ENCODE measurements at places on chromosomes 5 and 9.
A peak's percentile ranks its signal among the peaks of the same experiment; 100 is the strongest.

- DNase-seq, result no peak
These were observed 44.7 kb upstream of the VCAN start for GRCh38 chr5:83426855-83427254.

DNA sequence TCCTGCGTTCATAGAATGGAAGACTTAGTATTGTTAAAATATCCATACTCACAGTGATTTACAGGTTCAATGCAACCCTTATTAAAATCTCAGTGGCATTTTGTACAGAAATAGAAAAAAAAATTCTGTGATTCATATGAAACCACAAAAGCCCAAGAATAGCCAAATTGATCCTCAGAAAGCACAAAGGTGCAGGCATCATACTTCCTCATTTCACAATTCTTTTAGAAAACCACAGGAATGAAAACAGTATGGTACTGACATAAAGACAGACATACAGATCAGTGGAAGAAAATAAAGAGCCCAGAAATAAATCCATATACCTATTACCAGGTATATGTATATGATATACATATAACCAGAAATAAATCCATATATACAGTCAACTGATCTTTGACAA lies 86.8 kb upstream of the MEGF10 start:
- peak; percentile 70 for DNase-seq

DNA sequence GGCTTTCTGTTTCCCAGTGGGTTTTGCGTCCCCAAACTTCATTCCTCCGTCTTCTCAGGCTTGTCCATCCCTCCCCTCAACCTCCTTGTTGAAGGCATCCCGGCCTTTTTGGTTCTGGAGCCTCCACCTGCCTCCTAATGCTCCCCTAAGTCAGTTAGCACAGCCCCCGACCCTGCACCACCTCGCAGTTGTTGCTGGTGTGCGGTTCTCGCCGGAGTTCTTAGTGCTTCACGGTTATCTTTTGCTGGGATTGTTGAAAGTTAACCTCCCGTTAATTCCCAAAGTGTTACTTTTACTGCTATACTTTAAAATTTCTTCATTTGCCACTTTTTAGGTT lies 447 bp downstream of the UBLCP1 start:
- DNase-seq, result no peak

DNA sequence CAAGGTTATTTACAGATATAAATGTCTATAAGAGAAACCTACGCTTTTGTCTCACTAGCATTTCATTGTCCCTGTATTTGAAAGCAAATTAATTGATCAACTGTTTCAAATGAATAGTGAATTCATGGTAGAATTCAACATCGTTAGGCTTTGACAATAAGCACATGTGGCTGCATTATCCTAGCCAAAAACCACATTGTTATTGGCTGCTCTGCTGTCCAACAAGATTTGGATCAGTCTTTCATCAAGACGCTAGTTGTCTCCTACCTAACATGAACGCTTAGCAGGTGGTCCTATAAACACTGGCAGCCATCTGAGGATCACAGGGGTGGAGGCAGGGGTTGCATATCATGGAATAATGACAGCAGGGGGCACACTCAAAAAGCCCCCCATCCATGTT lies 455.0 kb downstream of the CTNND2 start:
- no peak for DNase-seq
